ENCODE measurements at places on chromosomes 2 and 18.

- no peak for DNase-seq
These were observed 41.4 kb upstream of the EML4 start for GRCh38 chr2:42127425-42128424.

DNA sequence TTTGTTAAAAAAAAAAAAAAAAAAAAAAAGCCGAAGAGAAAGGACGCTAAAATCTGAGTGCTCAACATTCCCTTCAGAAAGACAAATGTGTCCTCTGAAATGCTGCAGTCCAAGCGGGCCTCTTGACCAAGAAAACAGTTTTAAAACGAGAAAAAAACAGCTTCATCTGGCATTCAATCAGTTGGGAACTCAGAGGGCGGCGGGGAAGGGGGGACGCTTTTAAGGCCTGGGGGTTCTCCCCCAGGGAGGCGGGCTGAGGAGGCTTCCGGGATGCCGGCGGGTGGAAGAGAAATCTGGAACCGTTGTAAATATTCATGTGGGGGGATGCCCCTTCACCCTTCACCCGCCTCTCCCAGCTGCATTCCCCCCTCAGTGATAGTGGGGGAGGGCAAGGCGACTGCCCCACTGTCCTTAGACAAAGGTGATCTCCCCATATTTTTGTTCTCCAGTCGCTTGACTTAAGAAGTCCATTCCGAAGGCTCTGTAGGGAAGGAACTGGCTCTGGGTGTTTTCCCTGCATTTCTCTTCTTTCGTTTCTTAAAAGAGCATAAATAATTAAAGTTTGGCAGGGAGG is 3.3 kb upstream of the HOXD11 start:
- DNase-seq = no peak

DNA sequence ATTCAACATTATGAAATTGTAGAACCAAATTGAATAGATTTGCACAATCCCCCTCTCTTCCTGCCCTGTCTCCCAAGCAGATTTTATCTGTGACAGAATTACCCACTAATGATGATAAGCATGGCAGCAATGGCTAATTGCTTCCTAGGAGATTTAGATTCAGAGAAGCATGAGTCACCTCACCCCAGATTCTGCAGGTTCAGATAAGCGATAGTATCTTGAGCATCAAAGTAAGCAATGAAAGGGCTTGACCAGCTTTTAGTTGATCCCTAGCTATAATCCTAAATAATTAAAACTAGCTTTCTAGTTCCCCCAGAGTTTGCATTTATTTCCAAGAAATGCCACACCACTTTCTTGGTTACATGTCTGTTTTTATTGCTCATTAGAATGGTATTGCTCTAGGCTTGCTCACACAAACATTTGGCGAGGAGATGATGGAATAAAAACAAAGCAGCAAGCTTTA is 204.3 kb downstream of the GULP1 start:
- no peak for DNase-seq

DNA sequence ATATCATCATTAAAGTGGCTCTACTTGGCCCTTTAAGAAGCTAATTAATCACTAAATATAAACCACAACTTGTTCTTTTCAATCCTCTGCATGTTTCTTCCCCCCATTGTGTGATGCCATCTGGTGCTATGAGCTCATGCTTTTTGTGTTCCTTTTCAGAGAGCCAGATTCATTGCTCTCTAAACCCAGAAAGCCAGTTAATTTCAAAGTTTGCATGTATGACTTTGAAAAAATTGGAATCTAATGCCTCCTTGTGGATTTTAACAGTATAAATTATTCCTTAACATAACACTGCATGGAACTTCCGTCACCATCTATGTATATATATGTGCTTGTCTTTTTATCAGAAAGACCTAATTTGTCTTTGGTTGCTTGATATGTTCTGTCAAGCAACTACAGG is 31.1 kb downstream of the TMEM178A start:
- no peak for DNase-seq

- no peak for DNase-seq
These were observed 14.7 kb downstream of the SOX11 start for GRCh38 chr2:5706717-5707455.
